ENCODE measurements at places on chromosomes 2 and 18.
A peak's percentile ranks its signal among the peaks of the same experiment; 100 is the strongest.

DNA sequence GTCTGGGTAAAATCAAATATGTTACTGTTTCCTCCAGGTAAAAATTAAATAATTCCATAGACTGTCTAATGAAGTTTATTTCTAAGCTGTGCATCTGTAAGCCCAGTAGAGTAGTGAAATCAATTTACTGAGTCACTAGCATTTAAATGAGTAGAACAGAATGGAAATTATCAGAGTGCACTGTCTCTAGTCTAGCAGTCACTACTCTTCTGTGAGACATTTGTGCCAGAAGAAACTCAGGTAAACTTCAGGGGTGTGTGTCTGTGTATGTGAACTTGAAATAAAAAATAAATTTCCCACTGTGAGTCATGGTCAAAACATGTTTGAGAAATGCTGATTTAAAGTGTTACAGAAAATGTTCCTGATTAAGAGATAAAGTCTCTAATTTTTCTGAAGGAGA, 146.4 kb downstream of the RIF1 start:
- no peak overlapping the region for H3K4me3 ChIP-seq
- H3K4me1 ChIP-seq: peaks cover 2% of the 10 kb centered on the region
- H3K27ac ChIP-seq: no peak overlapping the region

- no peak overlapping the region for H3K4me3 ChIP-seq
- H3K27me3 ChIP-seq: no peaks in the 10 kb centered on the region
- H3K36me3 ChIP-seq: no peaks in the 10 kb centered on the region
Observed at GRCh38 chr2:168224346-168224745, 23.0 kb downstream of the STK39 start.

GRCh38 chr18:62660691-62661090, 54.6 kb upstream of the PHLPP1 start:
- no peaks in the 10 kb centered on the region for H3K36me3 ChIP-seq
- H3K4me1 ChIP-seq: no peaks in the 10 kb centered on the region
- no peak for DNase-seq
- H3K4me3 ChIP-seq: no peak overlapping the region
- no peaks in the 10 kb centered on the region for H3K27me3 ChIP-seq

DNA sequence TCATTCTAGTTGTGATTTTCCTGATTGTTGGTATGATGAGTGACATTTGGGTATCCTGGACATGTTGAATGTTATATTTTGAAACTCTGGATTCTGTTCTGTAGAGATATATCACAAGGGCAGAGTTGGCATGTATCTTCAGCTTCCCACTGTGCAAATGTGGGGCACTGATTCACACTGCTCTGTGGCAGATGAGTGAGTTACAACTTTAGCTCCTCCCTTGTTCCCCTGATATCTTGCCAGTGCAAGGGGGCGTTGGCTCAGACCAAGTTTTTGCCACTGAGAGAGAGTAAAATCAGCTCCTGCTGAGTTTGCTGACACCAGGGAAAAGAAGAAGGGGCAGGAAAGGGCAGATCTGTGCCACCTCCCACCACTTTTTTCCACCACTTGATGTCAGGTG, 199.6 kb upstream of the MMADHC start:
- H3K4me3 ChIP-seq: no peak overlapping the region
- H3K4me1 ChIP-seq: no peaks in the 10 kb centered on the region
- DNase-seq: no peak

GRCh38 chr2:42758751-42759150, 5.2 kb downstream of the OXER1 start:
- peak overlapping the region; percentile 52 for H3K27ac ChIP-seq
- peaks cover 11% of the 10 kb centered on the region for H3K27me3 ChIP-seq
- H3K36me3 ChIP-seq: peaks cover 5% of the 10 kb centered on the region
- no peak overlapping the region for H3K4me3 ChIP-seq

DNA sequence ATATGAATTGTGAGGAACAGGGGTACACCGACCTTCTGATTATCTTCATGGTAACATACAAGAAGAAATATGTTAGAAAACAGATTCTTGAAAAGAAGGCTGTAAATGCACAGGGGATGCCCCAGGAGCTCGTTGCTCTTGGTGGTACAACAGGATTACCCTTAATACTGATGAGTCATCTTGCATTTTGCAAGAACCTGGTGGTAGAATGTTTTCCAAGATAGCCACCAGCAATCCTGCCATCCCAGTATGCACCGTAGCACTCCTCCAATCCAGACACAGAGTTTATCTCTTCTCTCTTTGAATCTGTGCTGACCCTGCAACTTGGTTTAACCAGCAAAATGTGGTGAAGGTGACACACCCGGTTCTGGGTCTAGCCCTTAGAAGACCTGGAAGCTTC, 238.3 kb downstream of the EN1 start:
- peaks cover 14% of the 10 kb centered on the region for H3K4me1 ChIP-seq
- H3K27ac ChIP-seq: no peak overlapping the region
- DNase-seq: no peak

DNA sequence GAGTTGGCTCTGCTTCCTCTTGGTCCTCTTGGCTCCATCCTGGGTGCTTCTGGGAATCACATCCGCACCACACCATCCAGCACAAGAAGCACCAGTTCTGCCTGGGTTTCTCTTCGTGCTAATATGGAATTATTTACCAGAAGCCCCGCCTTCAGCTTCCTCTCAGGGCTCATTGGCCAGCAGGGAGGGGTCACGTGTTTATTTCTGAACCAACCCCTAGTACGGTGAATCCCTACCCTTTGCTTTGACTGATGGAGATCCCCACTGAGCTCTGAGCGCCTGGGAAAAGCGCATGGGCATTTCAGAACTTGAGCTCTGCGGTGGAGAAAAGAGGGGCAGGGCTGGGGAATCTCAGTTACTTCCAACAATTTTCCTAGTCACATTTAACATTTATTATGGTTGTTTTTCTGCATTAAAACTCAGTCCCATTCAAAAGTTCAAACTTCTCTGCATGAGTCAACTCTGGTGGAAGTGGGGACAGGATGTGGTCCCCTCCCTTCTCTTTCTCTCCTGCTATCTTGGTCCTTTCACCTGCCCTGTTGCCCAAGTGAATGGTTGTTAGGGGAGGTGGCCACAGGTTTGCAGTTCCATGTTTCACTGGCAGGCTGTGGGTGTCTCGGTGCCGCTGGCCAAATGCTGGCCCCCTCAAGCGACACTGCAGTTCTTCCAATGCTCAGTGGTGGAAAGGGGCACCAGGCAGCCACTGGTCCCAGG, 76.4 kb upstream of the TTC39C start:
- no peak for DNase-seq
- H3K4me1 ChIP-seq: peaks cover 6% of the 10 kb centered on the region
- no peaks in the 10 kb centered on the region for H3K36me3 ChIP-seq
- H3K27ac ChIP-seq: no peak overlapping the region
